ENCODE measurements at places on chromosomes 3 and 15. TPM values are rescaled to one million over a fixed set of nuclear protein-coding genes. Genes with fewer than 3 reads are reported as not detected.
A peak's percentile ranks its signal among the peaks of the same experiment; 100 is the strongest.

The KCNMB2 gene
- total RNA-seq = not detected

The CYP8B1 gene
- total RNA-seq = not detected

The CNTN4 gene
- total RNA-seq = 23.5 TPM

The FOXB1 gene
- total RNA-seq = not detected

The PLSCR5 gene
- not detected for total RNA-seq

The APOD gene
- total RNA-seq = not detected

DNA sequence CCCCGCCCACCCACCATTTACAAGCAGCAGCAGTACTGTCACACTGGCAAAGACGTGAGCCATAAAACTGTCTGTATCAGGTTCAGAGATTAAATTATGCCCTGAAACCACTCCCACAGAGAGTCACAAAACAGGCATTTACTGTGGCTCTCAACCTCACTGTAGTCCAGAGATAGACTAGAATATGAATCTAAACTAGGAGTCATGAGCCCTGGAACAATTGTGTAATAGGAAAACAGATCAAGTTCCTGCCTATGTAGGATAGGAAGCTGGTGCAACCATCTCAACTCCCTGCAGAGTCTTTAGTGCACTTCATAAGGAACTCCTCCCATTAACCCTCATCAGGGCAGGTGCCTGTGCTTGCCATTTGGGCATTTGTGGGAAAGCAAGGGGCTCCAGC, 61.7 kb downstream of the FAM227B start:
- DNase-seq = no peak

- no peak for DNase-seq
Observed at GRCh38 chr3:23825802-23826201, 20.0 kb downstream of the UBE2E1 start.

- DNase-seq = no peak
Observed at GRCh38 chr15:80042568-80042967, 16.9 kb upstream of the ZFAND6 start.

DNA sequence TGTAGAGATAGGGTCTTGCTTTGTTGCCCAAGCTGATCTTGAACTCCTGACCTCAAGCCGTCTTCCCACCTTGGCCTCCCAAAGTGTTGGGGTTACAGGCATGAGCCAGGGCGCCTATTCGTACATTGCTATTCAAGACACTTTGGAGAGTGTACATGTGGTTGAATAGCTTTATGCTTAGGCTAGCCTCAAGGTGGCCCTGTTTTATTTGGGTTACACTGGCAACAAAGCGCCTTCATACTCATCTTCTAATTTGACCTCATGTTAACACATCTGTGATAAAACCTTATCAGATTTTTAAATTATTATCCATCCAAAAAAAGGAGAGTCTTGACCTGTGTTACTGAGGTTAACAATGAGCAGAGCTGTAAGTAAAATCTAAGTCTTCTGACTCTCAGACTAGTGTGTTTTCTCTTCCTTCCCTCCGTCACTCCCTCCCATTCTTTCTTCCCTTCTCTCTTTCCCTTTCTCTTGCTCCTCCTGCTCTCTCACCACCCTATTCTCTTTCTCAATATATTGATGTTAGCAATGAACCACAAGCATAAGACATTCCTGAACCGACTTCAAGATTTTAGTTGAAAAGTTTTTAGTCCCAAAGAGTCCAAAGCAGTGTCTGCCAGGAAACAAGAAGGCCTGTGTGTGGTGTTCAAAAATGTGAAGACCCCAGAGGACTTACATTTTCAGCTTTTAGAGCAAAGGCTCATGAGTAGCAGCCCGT, 603.7 kb upstream of the CFAP20DC start:
- DNase-seq = no peak

DNA sequence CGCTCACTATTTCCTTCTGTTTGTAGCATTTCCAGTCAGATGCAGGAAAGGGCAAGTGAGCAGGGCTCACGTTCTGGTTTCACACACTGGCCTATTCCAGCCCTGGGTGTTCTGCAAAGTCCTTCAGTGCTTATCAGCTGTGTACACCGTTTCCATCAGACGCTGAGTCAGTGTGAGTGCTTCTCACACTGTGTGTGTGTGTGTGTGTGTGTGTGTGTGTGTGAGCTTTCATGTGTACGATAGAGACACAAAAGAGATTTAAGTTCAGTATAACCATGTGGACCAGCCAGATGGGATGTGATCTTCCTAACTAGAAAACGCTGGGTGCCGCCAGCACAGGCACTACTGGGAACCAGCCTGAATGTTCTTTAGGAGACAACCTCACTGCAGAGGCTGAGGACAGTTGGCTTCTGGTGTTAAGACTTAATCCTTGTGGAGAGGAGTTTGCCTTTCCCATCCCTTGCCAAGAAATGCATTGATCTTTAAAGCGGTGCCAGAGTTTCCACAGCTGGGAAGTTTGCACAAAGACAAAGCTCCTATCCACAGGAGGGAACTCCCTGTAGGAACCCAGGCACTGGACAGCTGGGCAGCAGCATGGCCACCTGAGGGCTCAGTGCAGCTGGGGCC, 3.9 kb upstream of the CHSY1 start:
- DNase-seq = no peak

- DNase-seq = no peak
Observed at GRCh38 chr15:91133511-91133910, 33.5 kb downstream of the SV2B start.

GRCh38 chr15:74173380-74174218, at the start of gene ISLR:
Gene ISLR (plus strand): TSS chr15:74173710. CDS start chr15:74174859, 1,149 bp downstream.
- DNase-seq = no peak

- DNase-seq = no peak
Observed at GRCh38 chr3:149378478-149379309, 1.2 kb upstream of the TM4SF1 start.

- peak; percentile 62 for DNase-seq
Observed at GRCh38 chr3:48428572-48429316, 1.1 kb downstream of the PLXNB1 start.

- DNase-seq = peak; percentile 50
Observed at GRCh38 chr15:70100474-70101341, 3.0 kb upstream of the TLE3 start.

DNA sequence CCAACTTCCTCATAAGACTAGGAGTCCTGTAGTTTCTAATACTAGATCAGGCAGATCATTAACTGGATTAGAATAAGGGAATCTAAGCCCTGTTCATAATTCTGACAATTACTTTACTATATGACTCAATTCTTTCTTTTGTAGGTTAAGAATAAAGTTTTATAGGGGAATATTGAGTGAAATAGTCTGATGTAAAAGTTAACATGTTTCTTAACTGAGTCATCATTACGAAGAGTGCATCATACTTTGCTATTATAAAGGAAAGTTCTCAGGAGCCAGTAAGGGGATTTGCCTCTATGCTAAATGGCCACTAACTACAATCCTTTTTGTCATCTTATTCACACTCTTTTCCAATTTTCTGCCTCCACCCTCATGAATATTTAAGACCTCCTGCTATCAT, 63.1 kb downstream of the POLQ start:
- no peak for DNase-seq
